Sigmoid colon (tissue), 7 donors: ENCODE measurements at places on chromosomes 2 and 18. TPM values are rescaled to one million over a fixed set of nuclear protein-coding genes. Genes with fewer than 3 reads are reported as not detected.

- DNase-seq = no peak
Measured at GRCh38 chr2:3000968-3001367, 376.6 kb downstream of the EIPR1 start.

- DNase-seq = no peak
Measured at GRCh38 chr2:163752267-163752666, 16.5 kb upstream of the FIGN start.

- no peak for DNase-seq
Measured at GRCh38 chr2:37869771-37870170, 55.3 kb upstream of the RMDN2 start.

- DNase-seq = no peak
Measured at GRCh38 chr2:88184762-88185161, 14.6 kb downstream of the THNSL2 start.

GRCh38 chr18:62768558-62768943 lies 53.2 kb downstream of the PHLPP1 start:
- DNase-seq = no peak

DNA sequence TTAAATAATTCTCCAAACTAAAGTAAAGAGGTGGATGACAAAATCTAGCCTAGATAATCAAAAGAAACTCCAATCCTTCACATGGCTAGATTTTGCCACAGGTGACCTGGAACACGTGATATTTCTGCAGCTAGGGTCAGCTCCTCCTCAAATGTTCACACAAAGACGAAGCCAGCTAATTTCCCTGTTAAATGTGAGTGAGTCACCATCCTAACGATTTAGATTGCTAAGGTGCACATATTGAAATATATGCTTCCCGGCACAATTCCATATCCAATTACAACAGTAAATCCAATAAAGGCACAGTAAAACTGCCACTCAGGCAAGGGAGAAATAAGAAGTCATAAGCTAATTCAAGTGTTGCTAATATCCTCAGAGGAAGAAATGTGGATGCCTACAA lies 28.7 kb downstream of the IKZF2 start:
- no peak for DNase-seq

Gene UGT1A6
- not detected for total RNA-seq

- DNase-seq = no peak
Measured at GRCh38 chr18:46820863-46821262, 64.0 kb upstream of the ST8SIA5 start.

GRCh38 chr2:43104763-43105162 lies 121.6 kb downstream of the ZFP36L2 start:
- peak; percentile 52 for DNase-seq

DNA sequence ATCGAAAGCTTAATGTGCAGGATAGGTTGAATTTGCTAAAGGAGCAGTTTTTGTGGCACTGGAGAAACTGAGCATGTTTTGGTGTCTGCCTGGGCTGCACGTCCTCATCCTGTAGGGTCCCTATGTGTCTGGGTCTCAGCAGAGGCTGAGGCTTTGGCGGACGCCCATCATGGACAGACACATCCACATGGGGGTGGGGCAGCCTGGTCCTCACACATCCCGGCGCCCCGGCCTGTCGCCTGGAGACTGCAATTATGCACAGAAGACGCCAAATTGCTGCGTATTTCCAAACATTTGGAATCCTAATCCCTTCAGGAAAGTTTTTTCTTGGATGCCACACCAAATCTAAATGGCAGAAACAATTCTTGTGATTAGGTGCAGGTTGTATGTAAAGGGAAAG lies 128.2 kb upstream of the TWIST2 start:
- no peak for DNase-seq

DNA sequence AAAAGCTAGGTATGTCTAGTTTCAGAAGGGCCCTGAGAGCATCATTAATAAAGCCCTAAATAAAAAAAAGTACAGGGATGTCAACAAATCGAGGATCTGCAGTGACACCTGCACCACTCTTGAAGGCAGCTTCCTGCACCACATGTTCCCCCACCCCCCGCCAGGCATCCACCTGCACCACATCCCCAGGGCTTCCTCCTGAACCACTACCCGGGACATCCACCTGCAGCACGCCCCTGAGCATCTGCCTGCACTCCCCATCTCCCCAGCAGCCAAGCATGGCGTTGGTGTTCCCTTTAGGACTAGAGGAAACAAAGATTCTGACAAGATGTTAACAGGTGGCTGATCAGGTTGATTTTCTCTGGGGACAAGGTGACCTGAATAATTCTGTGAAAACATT lies 55.2 kb downstream of the DLGAP1 start:
- no peak for DNase-seq

DNA sequence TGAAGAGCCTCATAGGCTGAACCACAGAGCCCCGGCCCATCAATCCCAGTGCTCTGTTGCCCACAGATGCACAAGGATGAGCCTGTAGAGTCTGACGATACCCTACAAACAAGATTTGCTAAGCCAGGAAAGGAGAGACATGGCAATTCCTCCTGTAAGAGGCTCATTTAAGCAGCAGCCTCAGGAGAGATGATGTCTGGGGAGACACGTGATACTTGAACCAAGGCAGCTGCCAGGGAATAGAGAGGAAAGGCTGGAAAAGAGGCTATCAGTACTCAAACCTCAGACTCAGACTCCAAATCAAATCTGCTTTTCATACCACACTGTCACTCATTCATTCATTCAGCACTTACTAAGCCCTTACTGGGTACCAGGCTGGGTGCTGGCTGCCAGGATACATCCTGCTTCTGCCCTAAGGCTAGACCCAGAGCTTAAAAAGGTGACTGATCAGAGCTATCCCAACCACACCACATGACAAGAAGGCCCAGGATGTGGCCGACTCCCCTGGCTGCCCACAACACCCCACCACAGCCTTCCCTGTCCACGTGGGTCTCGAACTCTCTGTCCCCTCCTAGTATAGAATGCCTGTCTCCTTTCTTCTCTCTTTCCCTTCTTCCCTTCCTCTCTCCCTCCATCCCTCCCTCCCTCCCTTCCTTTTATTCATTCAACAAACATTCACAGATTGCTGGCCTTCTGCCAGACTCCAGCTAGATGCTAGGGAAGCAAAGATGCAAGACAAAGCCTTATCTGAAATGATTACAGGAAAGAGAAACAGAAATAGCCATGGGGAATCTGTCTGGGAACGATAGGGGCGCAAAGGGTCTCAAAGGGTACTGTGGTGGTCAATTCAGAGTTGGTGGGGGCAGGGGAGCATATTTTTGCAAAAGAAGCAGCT lies 23.4 kb upstream of the KCNK3 start:
- DNase-seq = peak; percentile 32

- DNase-seq = no peak
Measured at GRCh38 chr2:225076125-225076524, 33.9 kb upstream of the DOCK10 start.

DNA sequence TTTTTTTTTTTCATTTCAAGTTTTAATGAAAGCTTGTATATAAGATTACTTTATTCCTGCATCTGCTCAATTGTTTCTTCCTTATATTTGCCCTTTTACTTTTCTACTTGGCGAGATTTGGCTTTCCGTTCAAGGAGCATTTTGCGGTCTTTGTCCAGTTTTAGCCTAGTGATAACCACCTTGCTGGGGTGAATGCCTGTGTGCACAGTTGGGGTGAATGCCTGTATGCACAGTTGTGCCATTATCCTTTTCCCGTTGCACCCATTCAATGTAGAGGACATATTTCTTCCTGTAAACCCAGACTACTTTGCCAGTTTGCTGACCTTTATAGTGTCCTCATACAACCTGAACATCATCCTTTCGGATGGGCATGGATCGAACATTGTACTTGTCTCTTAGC lies 12.0 kb downstream of the ZNF236 start:
- no peak for DNase-seq

Gene CHRND
- not detected for total RNA-seq

DNA sequence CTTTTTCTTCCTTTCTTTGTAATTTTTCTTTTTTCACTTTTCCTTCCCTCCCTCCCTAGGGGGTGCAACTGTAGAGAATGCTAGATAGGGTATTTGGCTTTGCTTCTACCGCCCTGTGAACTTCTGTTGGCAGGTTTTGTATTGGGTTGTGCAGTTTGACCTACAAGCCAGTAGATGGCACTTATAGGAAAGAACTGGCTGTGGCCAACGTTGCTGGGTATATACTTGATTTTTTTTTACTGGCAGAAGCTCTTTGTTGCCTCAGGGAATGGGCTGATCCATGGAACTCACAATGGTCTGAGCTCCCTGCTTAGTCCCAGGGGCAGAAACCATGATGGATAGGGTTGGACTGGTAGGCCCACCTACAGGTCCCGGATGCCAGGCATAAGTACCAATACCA lies 1019.5 kb upstream of the LRRTM1 start:
- no peak for DNase-seq

GRCh38 chr2:183093857-183094657 lies 15.5 kb downstream of the DUSP19 start:
- no peak for DNase-seq

DNA sequence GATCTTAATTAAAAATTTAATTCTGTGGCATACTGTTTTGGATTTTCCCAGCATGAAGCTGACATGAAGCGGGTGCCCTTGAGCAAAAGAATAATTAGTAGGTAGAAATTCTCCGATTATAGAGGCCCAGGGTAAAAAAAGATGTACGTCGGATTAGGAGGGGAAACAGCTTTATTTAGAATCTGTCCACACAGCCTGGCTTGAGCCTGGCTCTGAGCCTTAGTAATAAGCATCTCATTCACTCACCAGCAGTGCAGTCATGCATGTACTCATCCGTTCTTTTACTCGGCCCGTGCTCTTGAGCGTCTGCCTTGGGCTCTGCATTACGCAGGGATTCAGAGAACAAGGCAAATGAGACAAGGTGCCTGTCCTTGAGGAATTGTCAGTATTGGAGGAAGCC lies 219.3 kb downstream of the AGAP1 start:
- DNase-seq = no peak

GRCh38 chr2:112187046-112187715 lies 49.0 kb downstream of the FBLN7 start:
- no peak for DNase-seq
